Omental fat pad (tissue), 4 donors: ENCODE measurements at places on chromosomes 7 and 10.

GRCh38 chr10:26486990-26487850 lies 49.1 kb downstream of the APBB1IP start:
- DNase-seq = no peak

GRCh38 chr10:63462442-63462841 lies 3.3 kb downstream of the JMJD1C start:
- no peak for DNase-seq

DNA sequence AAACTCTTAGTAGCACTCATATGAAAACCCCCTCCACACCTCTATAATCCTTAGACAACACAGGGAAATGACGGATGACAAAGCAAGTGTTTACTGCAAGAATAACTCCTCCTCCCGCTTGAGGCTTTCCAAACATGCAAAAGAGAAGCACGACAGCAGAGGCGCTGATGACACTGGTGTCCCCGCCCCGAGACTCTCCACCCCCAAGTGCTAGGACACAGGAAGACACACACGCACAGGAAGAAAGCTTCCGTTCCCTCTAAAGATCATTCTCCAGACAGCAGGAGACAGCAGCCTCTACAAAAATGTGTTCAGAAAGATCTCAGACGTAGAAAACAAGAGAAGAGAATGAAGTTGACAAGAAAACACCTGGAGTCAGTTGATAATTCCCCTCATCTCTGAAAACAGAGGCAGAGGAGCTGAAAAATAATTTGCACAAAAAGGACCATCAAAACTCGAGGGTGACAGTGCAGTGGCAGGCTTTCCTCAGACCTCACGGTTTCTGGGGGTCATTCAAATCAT lies 90.2 kb downstream of the DLG5 start:
- no peak for DNase-seq

- no peak for DNase-seq
Observed at GRCh38 chr10:111150691-111151090, 73.9 kb downstream of the ADRA2A start.

GRCh38 chr10:22475651-22476600 lies 130.6 kb downstream of the SPAG6 start:
- no peak for DNase-seq

GRCh38 chr10:76899490-76899889 lies 738.1 kb downstream of the KCNMA1 start:
- DNase-seq = no peak

- DNase-seq = no peak
Observed at GRCh38 chr7:50436133-50436806, 13.9 kb downstream of the FIGNL1 start.

DNA sequence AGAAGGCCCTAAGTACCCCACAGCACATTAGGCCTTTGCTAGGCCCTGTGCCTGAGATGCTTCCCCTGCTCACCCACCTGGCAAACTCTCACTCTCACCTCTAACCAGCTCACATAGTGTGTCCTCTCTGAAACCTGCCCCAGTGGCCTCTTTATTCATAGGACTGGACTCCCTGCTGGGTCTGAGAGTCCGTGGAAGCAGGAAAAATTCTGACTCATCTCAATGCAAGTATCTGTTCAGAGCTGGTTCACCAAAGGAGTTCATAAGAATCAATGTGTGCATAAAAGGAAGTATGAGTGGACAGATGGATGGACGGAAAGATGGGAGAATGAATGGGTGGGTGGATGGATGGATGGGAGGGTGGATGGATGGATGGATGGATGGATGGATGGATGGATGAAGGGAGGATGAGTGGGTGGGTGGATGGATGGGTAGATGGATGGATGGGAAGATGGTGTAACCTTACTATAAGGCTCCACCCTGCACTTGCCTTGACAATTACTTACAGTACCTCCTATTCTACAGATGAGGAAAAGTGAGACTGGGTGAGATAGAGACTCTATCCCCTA lies 111.2 kb upstream of the ZMIZ1 start:
- no peak for DNase-seq

DNA sequence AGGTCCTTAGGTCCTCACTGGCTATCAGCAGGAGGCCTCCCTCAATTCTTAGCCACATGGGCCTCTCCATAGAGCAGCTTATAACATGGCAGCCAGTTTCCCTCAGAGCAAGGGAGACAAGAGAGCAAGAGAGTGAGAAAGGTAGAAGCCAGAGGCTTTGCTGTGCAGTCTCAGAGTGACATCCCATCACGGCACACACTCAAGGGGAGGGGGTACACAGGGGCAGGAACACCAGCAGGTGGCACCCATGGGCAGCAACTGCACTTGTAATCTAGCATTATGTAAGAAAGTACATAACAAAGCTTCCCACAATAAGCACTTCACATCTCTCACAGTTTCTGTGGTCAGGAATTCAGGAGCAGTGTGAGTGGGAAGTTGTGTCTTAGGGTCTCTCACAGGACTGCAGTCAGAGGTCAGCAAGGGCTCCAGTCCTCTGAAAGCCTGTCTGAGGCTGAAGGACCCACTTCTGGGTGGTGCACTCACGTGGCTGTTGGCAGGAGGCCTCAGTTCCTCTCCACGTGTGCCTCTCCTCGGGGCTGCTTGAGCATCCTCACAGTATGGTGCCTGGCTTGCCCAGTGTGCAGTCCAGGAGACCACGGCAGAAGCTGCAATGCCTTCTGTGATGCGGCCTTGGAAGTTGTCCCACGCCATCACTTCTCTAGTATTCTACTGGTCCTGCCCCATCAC lies 159.4 kb downstream of the OAT start:
- DNase-seq = no peak

DNA sequence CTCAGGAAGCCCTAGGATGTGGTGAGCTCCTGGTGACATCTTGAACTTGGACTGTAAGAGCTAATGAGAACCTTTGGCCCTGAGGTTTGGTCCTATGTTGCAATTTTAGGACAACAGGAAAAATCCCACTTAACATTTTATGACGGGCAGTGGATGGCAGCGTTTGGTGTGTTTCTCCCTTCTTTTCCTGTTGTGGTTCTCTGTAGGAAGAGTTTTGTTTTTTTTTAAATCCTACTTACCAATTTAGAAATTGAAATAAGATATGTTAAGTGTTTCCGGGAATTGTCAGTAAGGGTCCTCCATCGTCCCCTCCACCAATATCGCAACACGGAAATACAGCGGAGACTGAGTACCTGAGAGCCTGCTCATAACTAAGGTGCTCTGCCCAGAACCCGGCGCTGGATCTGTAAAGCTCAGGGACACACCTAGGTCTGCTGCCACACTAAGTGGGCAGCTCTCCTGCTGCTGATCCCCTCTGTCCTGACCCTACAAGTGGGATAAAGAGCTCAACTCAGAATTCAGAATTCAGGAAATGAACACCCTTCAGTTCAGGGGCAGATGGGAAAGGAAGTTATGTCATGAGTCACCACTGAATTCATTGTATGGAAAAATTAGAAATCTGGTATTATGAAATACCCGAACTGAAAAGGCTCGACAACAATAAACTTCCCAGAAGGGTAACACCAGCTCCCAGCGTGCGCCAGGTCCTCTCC lies 9.1 kb upstream of the PROSER2 start:
- DNase-seq = no peak

GRCh38 chr10:3054183-3054850 lies 13.0 kb upstream of the PFKP start:
- no peak for DNase-seq

DNA sequence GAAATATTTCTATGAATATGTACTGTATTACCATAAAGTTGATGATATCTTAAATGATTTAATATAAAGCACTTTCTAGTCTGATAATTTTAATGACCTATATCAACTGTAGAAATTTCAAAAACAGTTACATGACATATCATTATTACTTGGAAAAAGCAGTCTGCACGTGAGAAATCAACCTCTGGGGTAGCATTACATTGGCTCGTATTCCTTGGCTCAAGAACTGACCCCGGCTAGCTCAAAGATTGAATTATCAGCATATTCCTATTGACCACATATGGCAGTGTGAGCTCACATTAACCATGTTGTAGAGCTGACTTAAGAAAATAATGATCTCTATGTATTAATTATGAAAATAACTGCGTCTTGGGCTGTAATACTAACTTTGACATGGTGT lies 139.3 kb downstream of the PTN start:
- DNase-seq = no peak

GRCh38 chr10:130231251-130231741 lies 95.1 kb downstream of the GLRX3 start:
- DNase-seq = no peak

DNA sequence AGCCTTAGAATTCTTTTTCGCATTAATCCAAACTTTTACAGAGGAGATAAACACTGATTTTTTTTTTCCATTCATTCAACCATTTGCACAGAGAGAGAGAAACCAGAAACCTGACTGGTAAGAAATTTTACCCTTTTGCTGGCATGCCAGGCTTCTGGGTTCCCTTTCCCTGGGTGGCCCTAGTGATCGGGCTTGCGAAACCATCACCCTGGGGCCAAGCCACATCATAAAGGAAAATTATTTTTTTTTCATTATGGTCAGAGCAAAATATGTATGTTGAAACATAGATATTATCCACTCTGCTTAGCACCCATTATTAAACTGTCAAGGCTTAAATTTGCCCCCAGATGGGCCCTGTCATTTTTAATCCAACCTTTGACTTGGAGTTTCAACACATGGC lies 55.4 kb upstream of the INHBA start:
- no peak for DNase-seq

DNA sequence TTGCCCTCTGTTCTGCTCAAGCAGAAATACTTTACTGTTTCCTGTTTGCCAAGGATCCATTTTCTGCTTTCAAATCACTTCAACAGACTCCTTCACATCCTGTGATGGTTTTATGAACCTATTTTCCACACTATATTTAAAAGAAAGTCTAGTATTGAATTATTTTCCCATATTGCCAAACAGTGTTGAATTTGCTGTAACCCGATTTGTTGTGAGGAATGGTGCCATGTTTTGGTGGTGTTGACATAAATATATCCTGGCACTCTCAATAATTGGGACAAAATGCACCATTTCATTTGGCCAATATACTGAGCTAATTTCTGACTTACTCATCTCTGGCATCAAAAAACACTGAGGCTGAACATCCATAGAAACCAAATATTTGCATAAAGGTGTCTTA lies 615.4 kb upstream of the SEMA3D start:
- DNase-seq = no peak

DNA sequence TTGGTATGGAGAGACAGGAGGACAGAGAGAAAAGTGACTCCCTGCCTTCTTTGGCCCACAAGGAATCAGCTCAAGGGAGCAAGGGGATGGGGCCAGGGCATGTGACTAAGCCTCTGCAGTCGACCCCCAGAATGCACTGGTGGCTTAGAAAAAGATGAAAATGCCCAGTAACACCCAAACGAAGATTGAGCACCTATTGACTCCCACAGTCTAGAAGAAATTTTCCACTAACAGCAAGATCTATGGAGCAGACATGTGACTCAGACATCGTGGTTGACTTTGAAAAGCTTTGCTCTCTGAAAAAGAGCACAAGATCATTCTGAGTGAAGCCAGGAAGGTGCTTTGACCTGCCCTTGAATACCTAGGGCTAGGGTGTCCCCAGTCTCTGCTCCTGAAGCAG lies 586.0 kb downstream of the CALN1 start:
- DNase-seq = no peak

DNA sequence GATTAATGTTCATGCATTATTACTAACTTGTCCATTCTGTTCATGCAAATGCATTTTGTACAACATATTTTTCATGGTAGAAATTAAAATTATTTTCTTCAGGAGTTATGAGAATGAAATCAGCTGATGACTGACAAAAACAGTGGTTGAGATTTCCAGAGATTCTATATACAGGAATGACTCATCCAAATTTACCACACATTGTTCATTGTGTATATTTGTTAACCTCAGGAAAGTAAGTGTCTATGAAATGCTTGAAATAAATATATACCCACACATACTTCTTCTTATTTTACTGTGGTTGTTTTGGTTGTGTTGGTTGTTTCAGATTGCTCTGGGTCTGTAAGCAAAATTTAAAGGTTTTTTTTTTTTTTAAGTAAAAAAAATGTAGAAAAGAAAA lies 108.1 kb upstream of the SP8 start:
- no peak for DNase-seq

DNA sequence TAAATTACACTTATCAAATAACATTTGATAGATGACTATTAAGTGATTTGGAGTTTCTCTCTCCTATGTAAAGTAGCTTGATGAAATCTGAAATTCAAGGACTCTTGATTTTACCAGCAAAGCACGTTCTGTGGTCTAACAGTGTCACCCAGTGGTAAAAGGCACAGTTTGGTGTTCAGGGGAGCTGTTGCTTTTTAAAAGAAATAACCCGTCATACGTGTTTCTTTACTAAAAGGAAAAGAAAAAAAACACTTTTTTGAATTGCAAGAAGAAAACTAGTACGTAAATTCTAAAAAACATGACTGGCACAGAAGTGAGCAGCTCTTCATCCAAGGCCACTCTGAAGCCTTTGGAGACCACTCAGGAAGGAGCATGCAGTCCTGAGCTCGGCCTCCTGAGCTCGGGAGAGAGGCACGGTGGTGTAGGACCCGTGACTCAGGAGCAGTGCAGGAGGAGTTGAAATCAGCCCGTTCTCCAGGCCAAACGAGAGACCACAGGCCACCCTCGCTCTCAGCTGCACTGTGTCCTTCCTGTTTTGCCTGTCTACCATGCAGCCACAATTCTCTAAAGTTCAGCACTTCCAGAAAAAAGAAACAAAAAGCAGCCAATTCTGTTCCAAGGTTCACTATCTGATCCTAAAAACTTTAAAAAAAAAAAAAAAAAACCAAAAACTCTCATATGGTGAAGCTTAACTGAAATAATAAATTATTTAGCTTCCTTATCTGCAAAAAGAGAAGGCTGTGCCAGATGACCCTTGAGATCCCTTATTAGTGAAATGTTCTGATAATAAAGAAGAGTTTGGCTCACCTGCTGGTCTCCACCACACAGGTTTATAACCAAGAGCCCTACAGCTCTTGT lies 212.6 kb upstream of the FRMD4A start:
- DNase-seq = no peak

GRCh38 chr7:150657526-150657925 lies 25.3 kb upstream of the GIMAP6 start:
- no peak for DNase-seq

DNA sequence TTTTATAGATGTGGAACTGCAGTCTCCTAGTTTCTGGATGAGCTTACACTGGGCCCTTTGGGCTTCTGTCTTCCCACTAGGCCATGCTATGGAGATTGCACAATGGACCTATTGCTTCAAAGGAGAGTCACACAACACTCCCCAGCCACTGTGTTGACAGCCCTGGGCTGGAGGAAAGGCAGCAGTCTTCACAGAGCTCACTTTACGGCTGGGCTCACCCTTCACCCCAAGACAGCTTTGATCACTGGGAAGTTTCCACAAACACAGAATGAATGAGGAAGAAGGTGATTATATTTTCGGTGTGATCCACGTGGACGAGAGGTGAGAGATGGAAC lies 92.7 kb upstream of the GDF10 start:
- no peak for DNase-seq

DNA sequence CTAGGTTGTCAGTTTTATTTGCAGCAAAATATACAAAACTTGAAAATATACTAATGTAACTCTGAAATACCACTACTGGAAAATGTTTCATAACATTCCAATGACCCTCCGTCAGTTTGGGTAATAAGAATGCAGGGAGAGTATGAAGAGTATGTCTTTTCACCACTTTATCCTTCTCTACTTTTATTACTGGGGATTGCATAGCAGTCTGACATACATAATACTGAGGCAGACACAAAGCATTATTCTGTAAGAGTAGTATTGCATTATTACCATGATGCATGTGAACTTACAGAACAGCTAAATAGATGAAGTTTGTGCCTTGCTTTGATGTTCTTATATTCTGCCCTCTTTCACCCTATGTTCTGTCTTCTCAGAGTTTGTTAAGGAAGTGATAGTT lies 151.8 kb upstream of the TPK1 start:
- DNase-seq = no peak
